Activated CD4-positive, alpha-beta T cell treated with anti-CD3 and anti-CD28 coated beads, Interleukin-10, Interleukin-2, amounts not matched to agents 100 ng/mL and 50 ng/mL, durations not matched to agents 16 hours and 8 hours (primary cell): ENCODE measurements at places on chromosomes 11 and 22.

DNA sequence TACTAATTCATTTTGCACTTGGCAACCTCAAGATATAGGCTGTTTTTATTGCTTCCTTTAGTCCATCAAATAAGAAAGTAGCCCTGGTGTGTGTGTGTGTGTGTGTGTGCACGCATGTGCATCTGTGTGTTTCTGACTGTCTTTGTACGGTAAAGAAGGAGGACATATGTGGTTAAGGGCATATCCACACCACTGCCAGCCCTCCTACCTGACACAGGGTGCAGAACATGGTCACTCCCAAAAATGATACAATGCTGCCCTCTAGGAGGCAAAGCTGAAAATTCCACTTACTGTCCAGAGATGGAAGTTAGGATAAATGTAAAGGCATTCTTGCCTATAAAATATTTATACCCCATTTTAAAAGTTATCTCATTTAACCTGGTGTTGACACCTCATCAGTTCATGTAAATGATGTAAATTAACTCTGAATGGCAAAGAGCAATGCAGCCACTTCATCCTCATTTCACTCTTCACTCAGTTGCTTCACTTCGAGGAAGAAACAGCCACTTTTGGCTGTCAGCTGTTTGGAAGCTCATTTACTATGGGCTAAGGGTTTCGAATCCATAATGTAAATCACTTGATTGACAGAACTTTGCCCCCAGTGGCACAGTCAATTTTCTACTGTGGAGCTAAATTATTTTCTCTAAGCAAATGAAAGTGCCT, 83.1 kb upstream of the MTNR1B start:
- DNase-seq: peak; percentile 50

DNA sequence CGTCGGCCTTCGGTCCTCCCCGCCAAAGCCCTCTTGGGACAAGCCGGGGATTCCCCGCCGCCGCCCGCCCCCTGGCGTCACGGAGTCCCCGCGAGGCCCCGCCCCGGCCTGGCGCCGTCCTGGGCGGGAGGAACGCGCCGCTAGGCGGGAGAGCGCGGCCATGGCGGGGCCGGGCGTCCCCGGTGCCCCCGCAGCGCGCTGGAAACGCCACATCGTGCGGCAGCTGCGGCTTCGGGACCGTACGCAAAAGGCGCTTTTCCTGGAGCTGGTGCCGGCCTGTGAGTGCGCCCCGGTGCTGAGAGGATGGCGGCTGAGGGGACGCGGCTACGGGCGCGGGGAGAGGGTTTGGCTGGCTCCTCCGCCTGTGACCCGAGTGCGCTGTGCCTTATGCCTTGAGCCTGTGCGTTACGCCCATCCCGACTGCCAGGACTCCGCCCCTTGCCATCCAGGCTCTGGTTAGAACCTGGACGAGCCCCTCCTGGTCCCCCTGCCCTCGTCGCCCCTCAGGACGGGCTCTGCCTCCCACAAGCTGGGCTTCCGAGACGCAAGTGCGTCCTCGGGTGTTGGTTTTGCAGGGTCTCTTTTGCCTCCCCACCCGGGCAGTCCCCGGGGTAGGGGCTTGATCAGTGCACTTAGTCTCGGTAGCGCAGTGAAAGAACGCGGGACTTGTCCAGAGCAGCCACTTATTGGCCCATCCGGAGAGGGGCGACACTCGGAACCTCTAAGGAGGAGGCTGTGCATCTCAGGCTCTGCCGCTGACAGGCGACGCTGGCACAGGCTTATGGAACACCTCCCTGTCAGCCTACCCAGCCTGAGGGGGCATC, at the start of gene ATG16L2:
Gene ATG16L2 (plus strand): TSS at position 126 of the 824 bp plus-strand sequence. CDS start 35 bp downstream, at position 161.
- DNase-seq: peak; percentile 94

DNA sequence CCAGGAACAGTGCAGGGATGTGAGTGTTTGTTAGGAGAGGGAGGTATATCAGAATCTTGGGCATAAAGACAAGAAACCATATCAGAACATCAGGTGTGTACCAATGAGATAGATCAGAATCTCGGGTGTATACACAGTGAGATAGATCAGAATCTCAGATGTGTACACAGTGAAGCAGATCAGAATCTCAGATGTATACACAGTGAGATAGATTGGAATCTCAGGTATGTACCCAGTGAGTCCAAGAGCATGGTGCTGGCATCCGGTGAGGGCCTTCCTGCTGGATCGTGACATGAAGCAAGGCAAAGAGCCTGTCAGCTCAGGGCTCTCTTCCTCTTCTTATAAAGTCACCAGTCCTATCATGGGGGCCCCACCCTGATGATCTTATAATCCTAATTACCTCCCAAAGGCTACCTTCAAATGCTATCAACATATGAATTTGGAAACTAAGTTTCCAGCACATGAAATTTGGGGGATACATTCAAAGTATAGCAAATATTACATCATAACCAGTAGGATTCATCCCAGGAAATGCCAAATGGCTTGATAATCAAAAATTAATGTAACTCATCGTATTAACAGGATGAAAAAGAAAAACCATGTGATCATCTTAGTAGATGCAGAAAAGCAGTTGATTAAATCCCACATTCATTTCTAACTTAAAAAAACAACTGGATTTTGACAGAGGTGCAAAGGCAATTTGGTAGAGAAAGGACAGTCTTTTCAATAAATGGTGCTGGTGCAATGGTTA, 28.6 kb downstream of the PPARA start:
- DNase-seq: no peak

- DNase-seq: peak; percentile 91
Observed at GRCh38 chr22:17767233-17768065, 6.8 kb downstream of the BID start.

DNA sequence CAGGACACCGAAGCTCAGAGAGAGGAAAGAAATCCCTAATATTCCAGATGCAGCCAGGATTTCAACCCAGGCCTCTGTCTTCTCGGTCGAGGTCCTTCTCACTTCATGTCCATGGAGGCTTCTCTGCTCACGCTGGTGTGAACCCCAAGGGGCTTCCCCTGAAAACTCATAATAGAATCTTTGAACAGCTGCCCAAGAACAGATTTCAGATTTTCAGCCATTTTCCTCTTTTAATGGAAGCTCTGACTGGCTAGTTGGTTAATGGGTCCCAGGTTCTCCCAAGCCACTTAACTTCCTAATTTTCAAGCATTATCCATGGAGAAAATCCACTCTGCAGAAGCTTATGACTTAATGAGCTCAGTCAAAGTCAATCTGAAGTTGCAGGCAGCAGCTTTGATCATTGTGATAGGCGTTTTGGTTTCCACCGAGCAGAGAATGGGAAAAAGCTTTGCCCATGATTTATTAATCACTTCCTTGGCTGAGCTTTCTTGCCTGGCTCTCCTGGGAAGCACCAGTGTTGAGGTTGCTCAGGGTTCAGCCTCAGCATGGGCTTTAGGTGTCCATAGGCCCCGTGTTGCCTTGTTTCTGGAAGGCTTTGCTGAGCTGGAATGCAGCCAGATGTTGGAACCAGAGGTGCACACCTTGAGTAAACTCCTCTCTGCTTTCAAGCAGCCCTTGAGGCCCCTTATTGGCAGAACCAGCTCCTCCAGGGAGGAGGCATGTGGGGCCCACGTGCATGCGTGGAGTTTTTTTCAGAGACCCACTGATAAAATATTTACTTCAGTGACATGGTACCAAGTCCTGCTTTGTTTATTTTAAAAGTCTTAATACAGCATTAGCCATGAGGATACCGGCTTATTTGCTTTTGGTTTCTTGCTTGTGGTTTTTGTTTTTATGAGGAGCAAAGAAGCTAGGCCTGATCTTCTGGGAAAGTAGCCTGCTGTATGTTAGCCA, 25.5 kb downstream of the LDLRAD3 start:
- no peak for DNase-seq

DNA sequence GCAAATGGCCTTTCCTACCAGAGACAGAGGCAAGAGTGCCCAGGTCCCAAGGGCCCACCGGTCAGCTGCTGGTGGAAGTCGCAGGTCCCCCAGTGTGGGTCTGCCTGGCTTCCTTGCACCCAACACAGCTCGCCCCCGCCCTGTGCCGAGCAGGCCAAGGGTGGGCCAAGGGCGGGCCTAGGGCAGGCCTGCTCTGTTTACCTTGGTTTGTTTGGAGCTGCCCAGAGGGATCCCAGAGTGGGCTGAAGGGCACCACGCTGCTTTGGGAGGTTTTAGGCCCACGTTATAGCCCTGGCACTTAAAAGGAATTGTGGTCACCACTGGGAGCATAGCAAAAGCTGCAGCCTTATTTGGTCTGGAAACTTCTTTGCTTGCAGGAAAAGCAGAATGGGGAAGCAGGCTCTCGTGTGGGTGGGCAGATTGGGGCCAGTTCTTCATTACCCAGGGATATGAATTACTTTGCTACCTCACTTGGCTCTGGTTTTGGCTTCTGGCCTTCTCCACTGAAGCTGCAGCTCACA, 38.0 kb downstream of the MRGPRD start:
- DNase-seq: no peak

GRCh38 chr11:28366549-28367346, 258.6 kb downstream of the METTL15 start:
- DNase-seq: no peak

GRCh38 chr11:47587039-47587716, 700 bp downstream of the FAM180B start:
- DNase-seq: no peak

DNA sequence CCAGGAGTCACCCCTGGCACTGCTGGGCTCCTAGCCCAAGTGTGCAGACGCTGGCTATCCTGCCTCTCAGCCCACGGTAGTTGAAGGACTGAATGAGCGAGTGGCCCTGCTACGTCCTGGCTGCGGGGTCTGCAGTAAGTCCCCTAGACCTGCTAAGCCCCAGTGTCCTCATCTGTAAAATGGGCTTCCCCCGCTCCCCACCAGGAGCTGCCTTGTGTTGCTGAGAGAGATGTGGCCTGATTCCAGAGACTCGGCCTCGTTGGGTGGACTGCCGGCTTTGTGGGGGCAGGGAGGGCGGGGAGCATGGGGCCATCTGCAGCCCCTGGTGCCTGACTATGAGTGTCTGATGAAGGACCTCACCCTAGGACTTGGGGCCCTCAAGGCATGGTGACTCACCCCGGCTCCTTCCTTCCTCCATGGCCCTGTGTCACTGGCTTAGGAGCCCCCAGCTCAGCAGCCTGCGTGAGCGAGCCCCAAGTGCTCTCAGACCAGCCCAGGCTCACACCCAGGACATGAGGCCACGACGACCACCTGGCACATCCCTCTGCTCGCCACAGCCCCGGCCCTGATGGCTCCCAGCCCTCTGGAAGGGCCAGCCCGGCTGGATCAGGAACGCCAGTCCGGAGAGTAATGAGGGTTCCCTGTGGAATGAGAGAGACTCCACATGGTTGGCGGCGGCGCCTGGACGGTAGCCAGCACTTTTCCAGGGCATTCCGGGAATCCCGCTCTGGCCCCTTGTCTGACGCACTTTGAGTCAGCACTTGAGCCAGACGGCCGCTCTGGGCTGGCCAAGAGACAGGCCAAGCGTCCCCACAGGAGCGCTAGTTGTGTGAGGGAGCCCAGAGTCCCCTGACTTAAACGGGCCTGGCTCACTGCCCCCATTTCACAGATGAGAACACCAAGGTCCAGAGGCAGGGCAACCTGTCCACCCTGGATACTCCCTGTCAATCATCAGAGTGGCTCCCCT, 50.5 kb upstream of the SHISAL1 start:
- DNase-seq: no peak

- DNase-seq: no peak
Observed at GRCh38 chr22:31821572-31821971, 67.8 kb downstream of the DEPDC5 start.

GRCh38 chr22:40651563-40652501, 15.3 kb upstream of the MRTFA start:
- DNase-seq: peak; percentile 95

- DNase-seq: no peak
Observed at GRCh38 chr11:27545946-27546345, 39.4 kb upstream of the LIN7C start.

DNA sequence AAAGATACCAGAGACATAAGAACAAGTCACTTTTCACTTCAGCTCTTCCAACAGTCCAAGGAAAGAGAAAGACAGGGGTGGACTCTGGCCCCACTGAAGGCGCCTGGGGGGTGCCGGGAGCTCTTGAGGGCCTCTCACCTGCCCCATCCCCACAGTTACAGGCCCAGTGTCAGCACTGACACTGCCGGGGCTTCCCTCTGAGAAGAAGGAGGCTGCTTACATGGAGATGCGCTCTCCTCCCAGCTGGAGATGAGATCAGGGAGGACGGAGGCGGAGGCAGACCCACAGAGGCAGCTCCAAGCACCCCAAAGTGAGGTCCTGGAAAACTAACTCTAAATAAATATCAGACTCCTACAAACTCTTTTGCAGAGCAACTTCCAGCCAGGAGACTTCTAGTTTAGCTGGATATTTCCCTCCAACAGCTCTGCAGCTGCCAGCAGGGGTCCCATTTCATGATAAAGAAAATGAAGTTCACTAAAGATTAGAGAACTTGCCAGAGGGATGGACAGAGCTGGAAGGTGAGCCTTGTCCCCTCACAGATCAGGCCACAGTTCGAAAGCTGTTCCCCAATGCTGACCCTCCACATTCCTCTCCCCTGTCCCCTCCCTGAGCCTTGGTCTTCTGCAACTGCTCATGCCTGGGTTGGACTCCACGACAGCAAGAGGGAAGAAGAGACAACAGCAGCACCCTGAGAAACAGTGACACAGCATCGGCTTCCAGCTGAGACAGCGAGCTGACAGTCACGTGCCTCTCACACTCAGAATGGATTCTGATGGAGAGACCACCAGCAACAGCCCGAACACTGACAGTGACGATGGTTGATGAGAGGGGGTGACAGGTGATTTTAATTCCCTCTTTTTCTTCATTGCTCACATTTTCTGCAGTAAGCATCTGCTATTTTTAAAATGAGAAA, 5.8 kb downstream of the CARS1 start:
- DNase-seq: no peak

DNA sequence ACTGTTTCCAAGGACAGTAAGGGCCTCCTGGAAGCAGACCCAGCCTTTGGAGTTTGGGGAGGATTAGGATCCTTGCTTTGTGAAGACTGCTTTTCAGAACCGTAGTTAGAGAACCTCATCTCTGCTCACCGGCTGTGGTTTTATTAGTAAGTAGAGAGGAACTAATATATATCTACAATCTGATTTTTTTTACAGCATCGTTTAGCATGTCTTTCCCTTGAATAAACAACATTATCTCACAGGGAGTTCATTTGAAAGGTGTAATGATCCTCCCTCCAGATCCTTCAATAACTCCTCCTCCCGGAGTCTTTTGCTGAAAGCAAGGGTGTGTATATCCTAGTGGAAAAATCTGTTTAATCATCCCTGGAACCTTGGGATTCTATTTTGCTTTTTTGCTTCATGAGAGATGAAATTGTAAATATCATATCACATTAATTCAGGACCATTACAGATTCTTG, 132.7 kb downstream of the DBX1 start:
- DNase-seq: no peak

GRCh38 chr11:95831198-95831883, 41.0 kb downstream of the CEP57 start:
- DNase-seq: peak; percentile 18

DNA sequence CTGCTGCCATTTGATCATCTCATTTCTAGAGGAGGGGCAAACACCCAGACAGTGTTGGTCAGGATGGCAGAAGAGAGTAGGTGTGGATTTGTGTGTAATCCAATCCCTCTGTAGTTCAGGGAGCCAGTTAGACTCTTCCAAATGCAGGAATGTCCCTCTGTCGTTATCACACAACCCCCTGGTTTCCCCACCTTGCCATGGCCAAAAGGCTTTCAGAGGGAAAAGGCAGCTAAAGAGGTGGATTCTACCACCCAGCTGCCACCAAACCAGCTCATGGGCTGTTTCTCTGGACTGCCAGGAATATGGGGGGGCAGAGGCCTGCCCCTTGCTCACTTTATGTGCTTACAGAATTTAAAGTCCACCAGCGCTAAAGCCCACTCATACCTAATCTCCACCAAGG, 18.1 kb downstream of the TSKU start:
- no peak for DNase-seq
